ENCODE measurements at places on chromosomes 5 and 9.

- no peak for DNase-seq
Observed at GRCh38 chr9:88766778-88767503, 224.3 kb upstream of the S1PR3 start.

DNA sequence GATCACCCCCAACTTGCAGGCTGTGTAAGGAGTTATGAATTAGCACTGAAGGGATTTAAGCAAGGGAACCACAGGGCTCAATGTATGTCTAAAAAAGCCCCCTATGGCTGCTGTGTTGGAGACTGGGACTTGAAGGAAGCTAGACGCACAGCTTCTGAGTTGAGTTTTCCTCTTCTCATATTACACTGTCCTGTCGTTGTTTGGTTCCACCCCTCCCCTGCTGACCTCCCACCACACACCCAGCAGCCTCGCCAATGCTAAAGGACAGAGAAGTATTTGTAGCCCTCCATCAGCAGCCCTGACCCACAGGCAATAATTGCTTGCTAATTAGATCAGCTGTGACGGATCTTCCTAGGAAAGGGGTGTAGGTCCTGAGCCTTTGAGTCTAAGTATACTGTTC lies 15.1 kb upstream of the CARTPT start:
- no peak for DNase-seq

GRCh38 chr9:113636165-113636564 lies 172.6 kb downstream of the RGS3 start:
- DNase-seq = no peak

GRCh38 chr5:87263498-87263897 lies 4.2 kb upstream of the RASA1 start:
- DNase-seq = no peak

GRCh38 chr9:28956116-28956880 lies 1383.0 kb upstream of the C9orf72 start:
- DNase-seq = peak; percentile 26

DNA sequence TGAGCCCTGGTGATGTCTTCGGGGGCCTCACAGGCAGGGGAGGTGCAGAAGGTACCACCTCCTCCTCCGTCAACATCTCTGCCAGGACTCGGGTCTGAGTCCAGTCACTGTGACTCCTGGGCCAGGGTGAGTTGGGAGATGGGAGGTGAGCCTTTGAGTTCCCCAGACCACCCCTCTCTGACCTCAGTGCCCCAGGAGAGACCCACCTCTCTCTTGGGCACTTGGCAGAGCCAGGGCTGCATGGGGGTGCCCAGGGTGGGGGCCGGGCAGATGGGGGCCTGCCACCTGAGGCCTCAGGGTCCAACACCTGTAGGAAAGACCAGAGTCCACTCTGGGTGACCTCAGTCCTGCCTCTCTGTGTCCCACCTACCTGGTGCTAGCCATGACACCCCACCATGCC lies 6.8 kb downstream of the KIF12 start:
- no peak for DNase-seq

GRCh38 chr5:137269274-137269673 lies 229.9 kb downstream of the SPOCK1 start:
- no peak for DNase-seq

- no peak for DNase-seq
Observed at GRCh38 chr5:43947935-43948334, 345.0 kb downstream of the NNT start.

- DNase-seq = peak; percentile 39
Observed at GRCh38 chr9:101791938-101792337, 53.5 kb upstream of the GRIN3A start.

DNA sequence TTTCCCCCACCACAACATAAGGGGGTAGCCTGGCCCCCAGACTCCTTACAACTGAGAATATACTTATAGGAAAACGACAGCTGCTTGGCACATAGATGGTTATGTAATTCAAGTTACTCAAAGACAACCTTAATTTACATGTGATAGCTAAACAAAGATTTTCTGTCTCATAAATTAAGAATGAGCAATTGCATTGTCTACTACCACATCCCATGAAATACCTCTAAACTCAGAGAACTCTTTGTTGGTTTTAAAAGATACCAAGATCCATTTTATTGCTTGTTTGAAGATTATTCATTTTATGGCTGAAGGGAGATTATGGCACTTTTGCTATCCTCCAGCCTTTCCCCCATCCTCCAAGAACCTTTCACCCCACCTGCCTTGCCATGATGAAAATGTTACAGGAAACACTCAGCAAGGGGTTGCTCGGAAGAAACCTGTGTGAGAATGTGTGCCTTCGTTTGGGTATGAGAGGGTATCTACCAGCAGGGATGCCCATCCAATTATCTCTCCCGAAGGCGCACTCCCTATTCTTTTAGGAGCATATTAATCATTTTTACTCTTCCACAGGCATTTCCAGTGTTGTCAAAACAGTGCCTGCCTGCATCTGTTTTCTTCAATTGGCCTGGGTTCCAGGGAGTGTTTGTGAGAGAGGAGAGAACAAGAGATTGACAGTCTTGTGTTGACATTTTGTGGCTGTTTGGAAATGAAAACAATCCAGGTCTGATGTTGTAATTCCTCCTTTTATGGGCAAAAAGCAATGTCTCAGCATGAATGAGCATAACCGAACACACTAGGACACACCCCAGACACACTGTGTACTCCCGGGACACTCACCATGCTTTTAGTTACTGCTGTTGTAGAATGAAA lies 208.0 kb upstream of the ANKRD55 start:
- DNase-seq = peak; percentile 21

- no peak for DNase-seq
Observed at GRCh38 chr9:99485459-99485858, 263.4 kb downstream of the SEC61B start.

- peak; percentile 36 for DNase-seq
Observed at GRCh38 chr5:9207817-9208418, 338.0 kb downstream of the SEMA5A start.

- DNase-seq = no peak
Observed at GRCh38 chr5:181053488-181054121, 13.5 kb downstream of the BTNL9 start.

GRCh38 chr5:150333400-150333799 lies 24.1 kb upstream of the TCOF1 start:
- DNase-seq = no peak

DNA sequence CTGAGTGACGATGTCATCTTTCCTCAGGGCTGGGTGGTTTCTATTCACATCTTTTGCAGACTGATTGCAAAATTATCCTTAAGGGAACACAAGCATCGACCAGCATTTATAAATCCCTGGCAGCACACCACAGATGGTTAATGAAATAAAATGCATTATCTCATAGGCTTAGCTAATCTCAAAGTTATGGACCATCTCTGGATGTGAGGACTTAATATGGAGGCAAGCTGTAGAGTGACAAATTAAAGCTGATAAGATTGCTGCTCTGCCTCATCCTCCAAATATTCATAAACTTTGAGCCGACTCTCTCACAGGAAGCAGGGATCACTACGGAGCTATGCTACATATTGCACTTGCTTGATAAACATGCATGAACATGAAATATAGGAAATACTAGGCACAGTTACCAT lies 663.2 kb upstream of the RGMB start:
- DNase-seq = no peak

DNA sequence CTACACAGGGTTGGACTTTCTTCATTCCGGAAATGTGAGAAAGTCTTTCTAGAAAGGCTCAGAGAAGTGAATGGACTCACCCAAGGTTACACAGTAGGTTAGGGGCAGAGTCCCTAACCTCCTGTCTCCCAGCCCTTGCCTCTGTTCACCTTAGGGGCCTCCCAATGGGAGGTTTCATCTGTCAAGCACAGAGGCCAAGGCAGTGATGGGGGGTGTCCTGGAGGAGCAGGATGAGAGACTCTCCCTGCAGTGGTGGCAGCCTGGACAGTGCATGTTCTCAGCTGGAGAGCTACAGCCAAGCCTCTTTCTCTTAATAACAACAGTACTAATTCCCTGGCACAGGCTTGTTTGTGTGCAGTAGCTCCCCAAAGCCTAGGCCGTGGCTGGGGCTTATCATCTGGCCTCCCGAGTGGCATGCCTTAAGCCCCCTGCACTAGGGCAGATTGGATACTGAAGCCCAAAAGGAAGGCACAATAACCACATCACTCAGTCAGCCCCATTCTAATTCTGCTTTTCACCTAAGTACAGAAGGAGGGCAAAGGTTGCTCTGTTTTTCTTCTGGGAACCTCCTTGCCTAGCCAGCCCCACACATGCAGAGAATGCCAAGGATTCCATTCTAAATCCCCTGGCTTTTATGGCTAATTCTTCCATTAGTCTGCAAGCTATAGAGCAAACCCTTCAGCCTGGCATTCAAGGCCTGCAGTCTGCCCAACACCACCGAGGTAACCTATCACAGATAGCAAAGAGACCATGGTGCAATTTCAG lies 50.2 kb upstream of the XPA start:
- DNase-seq = no peak

- DNase-seq = no peak
Observed at GRCh38 chr5:53360811-53361210, 119.6 kb upstream of the FST start.

DNA sequence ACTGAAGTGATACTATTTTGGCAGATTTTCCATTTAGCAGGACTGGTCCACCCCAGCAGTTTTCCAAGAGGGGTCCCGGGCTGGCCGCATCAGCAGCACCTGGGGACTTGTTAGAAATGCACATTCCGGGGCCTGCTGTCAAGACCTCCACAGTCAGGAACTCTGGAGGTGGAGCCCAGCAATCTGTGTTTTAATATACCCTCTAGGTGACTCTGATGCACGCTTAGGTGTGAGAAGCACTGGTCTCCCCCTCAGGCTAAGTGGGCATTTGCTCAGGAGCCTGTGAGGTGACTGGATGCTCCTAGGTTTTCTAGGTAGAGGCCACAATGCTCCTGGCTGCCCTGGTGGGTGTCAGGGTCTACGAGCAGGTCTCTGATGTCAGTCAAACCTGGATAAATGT lies 81.7 kb downstream of the DCP2 start:
- DNase-seq = no peak

- no peak for DNase-seq
Observed at GRCh38 chr5:81980598-81981260, 8.9 kb downstream of the ATG10 start.

GRCh38 chr5:167866797-167867196 lies 424.6 kb upstream of the WWC1 start:
- no peak for DNase-seq

DNA sequence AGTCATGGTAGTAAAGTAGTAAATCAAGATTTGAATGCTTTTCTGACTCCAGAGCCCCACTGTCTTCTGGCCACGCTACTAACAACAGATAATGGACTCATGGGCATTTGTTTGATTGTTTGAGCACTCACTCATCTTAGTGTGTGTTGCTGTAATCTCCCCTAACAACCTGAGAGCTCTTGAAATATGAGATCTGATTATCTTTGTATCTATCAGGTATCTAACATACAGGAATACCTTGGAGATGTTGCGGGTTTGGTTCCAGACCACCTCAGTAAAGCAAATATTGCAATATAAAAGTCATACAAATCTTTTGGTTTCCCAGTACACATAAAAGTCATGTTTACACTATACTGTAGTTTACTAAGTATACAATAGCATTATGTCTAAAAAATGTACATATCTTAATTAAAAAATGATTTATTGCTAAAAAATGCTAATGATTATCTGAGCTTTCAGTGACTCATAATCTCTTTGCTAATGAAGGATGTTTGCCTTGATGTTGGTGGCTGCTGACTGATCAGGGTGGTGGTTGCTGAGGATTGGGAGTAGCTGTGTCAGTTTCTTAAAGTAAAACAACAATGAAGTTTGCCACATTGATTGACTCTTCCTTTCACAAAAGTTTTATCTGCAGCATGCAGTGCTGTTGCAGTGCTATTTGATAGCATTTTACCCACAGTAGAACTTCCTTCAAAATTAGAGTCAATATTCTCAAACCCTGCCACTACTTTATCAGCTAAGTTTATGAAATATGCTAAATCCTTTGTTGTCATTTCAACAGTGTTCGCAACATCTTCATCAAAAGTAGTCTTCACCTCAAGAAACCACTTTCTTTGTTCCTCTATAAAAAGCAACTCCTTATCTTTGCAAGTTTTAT lies 92.2 kb downstream of the ZNF462 start:
- no peak for DNase-seq

GRCh38 chr5:79856456-79857055 lies 134.5 kb downstream of the MTX3 start:
- no peak for DNase-seq

GRCh38 chr9:86604741-86605140 lies 250.5 kb upstream of the TUT7 start:
- no peak for DNase-seq

DNA sequence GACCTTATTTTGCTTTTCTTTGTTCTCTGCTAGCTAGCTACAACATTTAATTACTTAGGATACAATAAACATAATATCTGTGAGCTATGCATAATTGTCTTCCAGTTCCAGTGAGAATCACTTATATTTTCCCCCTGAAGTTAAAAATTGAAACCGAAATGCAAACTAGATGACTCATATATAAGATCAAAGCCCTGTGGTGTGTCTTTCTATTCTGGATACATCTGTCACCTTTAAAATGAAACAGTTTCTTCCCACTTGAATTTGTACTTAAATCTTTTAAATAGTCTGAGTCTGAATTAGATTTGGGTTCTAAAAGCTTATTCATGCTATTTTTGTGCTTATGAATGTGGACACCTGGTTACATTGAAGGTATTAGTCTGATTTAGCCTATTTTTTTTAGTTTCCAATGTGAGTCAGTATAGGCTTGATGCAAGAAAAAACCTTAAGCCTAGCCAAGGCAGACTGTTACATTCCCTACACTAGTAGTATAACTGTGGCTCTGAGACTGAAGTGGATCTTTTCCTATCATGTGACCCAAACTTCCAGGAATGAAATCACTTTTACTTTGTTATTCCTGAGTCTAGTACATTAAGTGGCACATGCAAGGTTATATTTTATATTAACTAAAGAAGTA lies 703.5 kb upstream of the RGMB start:
- DNase-seq = no peak

GRCh38 chr9:111783857-111784256 lies 10.9 kb downstream of the SHOC1 start:
- no peak for DNase-seq

DNA sequence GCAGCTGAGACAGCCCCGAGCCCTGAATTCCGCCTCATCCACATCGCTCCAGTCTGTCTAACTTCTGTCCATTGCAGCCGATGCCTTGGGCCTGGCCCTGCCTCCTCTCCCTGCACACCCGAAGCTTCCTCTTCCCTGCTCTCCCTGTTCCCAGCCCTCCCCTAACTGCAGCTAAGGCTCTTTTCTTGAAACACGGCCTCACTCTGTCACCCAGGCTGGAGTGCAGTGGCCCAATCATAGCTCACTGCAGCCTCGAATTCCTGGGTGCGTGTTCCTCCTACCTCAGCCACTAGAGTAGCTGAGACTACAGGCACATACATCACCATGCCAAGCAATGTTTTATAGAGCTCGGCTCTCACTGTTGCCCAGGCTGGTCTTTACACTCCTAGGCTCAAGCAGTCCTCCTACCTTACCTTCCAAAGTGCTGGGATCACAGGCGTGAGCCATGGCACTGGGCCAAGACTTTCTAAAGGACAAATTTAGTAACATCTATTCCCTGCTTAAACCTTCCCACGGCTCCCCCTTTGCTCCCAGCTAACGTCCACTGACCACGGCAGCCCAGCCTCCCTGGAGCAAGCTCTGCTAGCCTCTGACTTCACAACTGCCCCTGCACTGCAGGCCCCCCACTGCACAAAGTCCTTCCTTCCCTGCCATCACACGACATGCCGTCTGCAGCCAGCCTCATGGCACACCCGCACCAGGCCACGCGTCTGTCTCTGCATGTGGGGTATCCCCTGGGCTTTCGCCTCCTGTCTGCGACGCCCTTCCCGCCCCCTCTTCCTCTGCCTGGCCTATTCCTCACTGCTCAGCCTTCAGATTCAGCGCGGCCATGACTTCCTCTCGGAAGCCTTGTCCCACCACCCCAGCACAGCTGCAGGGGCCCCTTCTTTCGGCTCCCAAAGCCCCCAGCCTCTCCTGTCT lies 28.6 kb downstream of the LAMC3 start:
- DNase-seq = no peak

- no peak for DNase-seq
Observed at GRCh38 chr5:87151547-87151946, 116.1 kb upstream of the RASA1 start.

Data from COR-L47 (cell line).